PC-3 (cell line): ENCODE measurements at places on chromosomes 6 and 20. TPM values are rescaled to one million over a fixed set of nuclear protein-coding genes. Genes with fewer than 3 reads are reported as not detected.

Gene SLC17A1
- not detected in 2 replicates for total RNA-seq

Gene NR2E1
- total RNA-seq, result 0.07 TPM in 1 of 2 replicates, not detected in the other

- DNase-seq, result no peak
These were observed 19.4 kb upstream of the CCM2L start for GRCh38 chr20:31990641-31991338.

GRCh38 chr6:106883808-106884262 lies 90.7 kb downstream of the CD24 start:
- peak; percentile 36 for DNase-seq

GRCh38 chr6:156281266-156281665 lies 495.9 kb upstream of the ARID1B start:
- DNase-seq, result no peak

DNA sequence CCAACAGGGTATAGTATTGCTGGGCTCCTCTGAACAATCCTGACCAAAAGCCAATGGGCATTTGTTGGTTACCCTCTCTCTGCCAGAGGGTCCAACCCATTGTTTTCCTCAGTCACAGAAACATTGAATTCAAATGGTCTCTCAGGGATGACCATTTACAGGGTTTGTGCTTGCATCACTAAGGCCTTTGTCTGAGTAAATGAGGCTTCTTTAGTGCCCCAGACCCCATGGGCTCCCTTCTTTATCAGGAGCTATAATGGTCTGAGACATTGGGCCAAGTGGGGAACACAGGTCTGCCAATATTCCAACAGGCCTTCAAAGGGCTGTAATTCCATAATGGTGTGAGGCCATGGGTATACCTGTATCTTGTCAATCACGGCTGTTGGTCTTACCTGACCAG lies 27.1 kb downstream of the GSTA2 start:
- no peak for DNase-seq
